Muscle of leg (tissue), 16 donors: ENCODE measurements at places on chromosomes 2 and 18.

DNA sequence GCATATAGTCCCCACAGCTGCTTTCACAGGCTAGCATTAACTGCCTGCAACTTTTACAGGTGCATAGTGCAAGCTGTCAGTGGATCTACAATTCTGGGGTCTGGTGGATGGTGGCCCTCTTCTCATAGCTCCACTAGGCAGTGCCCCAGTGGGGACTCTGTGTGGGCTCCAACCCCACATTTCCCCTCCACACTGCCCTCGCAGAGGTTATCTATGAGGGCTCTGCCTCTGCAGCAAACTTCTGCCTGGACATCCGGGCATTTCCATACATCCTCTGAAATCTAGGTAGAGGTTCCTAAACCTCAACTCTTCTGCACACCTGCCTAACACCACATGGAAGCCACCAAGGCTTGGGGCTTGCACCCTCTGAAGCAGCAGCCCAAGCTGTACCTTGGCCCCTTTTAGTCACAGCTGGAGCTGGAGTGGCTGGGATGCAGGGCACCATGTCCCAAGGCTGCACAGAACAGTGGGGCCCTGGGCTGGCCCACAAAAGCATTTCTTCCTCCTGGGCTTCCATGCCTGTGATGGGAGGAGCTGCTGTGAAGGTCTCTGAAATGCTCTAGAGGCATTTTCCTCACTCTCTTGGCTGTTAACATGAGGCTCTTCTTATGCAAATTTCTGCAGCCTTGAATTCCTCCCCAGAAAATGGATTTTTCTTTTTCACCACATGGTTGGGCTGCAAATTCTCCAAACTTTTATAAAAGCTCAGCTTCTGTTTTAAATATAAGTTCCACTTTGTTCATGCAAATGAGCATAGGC lies 59.3 kb downstream of the KDM3A start:
- no peak for DNase-seq

- DNase-seq = peak; percentile 98
These were observed 190.1 kb downstream of the TTC32 start for GRCh38 chr2:19711470-19712372.

DNA sequence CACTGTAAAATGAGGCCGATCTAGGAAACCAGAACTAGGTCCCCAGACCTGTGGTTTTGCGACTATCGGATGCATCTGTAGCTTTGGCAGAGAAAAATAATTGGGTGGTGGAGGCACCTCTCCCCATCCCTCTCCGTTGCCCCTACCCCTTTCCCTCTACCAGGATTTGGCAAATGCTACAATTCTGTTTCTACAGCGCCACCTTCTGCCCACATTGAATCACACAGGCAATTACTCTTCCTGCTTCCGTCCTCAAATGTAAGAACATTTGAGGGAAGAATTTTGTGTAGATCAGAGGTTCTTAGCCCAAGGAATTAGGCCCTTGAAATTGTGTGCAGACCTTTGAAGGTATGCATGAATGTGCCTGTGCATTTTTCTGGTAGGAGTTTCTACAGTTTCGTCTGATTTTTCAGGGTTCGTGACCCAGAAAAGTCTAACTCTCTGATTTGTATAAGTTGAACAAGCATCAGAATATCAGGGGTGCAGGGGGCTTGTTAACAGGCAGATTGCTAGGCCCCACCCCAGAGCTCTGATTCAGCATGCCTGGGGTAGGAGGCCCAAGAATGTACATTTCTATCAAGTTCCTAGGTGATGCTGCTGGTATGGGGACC lies 11.2 kb downstream of the ATP6V1B1 start:
- peak; percentile 67 for DNase-seq

GRCh38 chr2:158144914-158145625 lies 43.4 kb downstream of the UPP2 start:
- DNase-seq = no peak

DNA sequence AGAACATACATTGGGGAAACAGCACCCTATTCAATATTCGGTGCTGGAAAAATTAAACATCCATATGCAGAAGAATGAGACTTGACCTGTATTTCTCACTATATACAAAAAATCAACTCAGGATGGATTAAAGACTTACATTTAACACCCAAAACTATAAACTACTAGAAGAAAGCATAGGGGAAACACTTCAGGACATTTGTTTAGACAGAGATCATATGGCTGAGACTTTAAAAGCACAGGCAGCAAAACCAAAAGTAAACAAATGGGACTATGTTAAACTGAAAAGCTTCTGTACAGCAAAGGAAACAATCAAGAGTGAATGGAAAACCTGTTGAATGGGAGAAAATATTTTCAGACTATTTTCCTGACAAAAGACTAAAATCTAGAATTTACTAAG lies 1694.1 kb upstream of the CELF4 start:
- no peak for DNase-seq

- DNase-seq = no peak
These were observed 3.7 kb downstream of the FAM171B start for GRCh38 chr2:186697536-186697935.

DNA sequence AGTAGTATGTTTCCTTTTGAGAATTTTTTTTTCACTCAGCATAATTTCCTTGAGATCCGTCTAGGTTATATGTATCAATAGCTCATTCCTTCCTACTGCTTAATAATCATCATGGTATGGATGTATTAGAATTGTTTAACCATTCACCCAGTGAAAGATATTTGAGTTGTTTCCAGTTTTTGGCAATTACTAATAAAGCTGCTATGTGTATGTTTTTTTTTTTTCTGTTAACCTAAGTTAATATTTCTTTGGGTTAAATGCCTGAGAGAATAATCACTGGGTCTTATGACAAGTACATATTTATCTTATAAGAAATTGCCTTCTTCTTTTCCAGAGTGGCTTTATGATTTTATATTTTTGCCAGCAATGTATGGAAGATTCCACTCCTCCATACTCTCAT lies 96.4 kb upstream of the ST6GAL2 start:
- DNase-seq = no peak

DNA sequence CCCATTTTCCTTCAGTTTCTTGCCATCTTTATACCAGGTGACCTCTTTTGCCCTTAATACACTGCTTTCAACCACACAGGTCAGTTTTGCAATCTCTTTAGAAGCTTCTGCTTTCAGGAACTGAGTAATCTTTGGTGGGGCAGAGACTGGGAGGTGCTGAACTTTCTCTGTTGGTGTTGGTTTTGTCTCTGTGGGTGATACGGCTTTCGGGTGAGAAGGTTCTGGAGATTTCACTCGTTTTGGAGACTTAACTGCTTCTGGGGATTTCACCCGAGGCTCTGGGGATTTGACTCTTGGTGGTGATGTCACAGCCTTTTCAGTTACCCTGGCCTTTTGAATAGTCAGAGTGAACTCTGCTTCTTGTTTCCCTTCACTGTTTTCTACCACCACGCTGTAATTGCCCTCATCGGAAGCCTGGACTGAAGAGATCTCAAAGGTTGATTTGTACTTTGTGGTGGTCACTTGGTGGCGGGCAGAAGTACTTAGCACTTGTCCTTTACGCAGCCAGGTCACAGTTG lies 50.4 kb downstream of the PLEKHA3 start:
- peak; percentile 14 for DNase-seq

- no peak for DNase-seq
These were observed 2166.7 kb upstream of the PIK3C3 start for GRCh38 chr18:39788383-39788782.

DNA sequence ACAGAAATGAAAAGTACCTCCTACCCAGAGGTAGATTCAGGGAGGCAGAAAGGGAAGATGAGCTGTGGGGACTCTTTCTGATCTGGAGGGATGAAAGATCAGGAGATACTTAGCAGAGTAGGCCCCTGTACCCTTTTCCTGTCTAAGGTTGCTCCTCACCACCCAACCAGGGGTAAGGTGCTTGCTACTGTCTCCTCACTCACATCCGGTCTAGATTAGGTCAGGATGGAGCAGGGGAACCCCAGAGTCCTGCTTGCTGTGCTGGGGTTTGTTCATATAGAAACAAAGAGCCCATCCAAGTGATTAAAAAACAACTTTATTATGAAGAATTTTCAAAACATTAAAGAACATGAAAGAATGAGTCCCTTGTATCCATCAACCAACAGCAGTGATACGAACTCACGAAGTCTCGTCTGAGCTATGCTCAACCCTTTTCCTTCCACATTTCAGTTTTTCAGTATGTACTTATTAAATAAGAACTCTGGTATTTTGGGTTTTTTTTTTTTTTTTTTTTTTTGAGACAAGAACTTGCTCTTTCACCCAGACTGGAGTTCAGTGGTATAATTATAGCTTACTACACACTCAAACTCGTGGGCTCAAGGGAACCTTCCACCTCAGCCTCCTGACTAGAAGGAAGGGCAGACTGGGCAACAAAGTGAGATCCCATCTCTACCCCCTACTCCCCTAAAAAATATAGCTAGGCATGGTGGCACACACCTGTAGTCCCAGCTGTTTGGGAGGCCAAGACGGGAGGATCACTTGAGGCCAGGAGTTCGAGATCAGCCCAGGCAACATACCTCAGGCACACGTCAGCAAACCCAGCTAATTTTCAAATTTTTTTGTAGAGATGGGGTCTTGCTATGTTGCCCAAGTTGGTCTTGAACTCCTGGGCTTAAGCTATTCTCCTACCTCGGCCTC lies 28.5 kb upstream of the MCFD2 start:
- no peak for DNase-seq

GRCh38 chr2:130374587-130375290 lies 18.9 kb downstream of the PTPN18 start:
- no peak for DNase-seq

- no peak for DNase-seq
These were observed 12.5 kb downstream of the ZNF407 start for GRCh38 chr18:74610051-74610615.

DNA sequence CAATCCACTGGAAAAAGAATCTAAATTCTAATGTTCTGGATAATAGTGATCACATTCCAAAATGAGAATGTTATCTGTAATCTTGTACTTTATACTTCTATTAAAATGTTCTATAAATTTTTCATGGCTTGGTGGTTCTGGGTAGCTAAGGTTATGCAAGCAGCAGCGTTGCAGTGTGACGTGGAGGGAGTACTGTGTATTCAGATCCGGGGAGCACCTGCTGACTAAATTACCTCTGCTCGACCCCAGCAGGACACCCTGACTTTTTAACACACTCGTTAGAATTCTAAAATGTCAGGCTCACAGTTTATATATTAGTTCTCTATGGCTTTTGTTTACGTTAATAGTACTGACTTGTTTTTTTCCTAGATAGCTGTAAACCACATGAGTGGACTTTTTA lies 13.0 kb downstream of the ATIC start:
- DNase-seq = no peak

DNA sequence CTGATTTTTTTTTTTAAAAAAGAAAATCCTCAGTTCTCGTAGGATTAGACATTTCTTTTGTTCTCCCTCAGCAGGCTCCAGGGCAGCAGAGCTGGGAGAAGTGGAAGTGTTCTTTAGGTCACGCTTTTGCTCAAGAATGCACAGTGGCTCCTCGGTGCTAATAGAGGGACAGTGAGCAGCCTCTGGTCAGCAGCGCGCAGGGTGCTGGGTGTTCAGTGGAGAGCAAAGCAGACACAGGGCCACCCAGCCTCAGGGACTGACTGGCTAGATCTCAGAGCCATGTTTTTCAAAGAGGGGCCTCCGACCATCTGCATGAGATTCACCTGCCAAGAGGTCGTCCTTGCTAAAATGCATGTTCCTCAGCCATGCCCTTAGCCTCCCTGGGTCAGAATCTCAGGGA lies 218.8 kb downstream of the HAUS1 start:
- no peak for DNase-seq

GRCh38 chr2:137947728-137948336 lies 16.4 kb upstream of the HNMT start:
- peak; percentile 77 for DNase-seq

DNA sequence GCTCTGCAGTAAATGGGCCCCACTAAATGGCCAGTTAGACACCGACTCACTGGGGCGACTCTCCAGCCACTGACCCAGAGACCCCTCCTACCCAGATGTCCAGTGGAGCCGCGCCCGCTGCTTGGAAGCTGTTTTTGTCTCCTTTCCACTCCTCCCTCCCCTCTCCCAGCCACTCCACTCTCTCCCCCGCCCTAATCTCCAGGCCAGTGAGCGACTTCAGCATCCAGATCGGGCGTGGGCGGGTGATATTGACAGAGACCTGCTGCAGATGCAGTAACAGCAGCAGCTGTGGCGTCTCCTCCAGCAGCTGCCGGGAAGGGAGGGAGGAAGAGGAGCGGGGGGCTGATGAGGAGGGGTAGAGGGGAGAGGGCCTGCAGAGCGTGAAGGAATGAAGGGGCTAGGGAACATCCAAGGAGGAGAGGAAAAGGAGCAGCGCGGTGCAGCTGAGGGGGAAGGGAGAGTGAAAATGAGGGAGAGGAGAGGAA lies at the start of gene SCN7A:
TSS of gene SCN7A (minus strand) at position 110 of the 485 bp plus-strand sequence. CDS start 16,553 bp downstream, outside the sequence.
- DNase-seq = peak; percentile 98

DNA sequence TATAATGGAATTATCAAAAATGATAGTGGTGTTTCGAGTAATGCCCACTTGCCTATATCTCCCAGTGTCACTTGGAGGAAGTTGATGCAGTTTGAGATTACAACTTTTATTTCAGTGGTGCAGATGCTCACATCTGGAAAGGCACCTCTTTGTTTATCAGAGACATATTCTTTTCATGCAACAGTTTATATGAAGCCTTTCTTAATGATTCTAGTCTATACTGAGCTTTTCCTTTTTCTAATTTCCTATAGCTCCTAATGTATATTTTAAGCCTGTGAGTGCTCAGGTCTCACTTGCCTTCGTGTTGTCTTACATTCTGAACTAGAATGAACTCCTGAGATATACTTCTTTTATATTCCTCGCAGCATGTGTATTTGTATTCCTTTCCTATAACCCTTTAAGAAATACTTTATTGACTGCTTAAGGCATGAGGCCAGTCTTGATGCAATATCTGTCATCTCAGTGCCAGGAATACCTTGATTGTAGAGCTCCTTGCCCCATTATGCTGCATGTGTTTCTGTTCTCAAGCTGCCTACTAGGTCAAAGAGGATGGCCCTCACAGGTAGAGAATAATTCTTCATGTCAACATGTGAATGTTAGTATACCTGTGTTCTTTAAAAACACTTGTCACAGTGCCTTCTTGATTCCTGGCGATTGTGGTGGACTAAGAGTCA lies 52.6 kb downstream of the VRK2 start:
- no peak for DNase-seq
